ENCODE measurements at places on chromosomes 4 and X.

GRCh38 chr4:78610546-78611214, 59.1 kb downstream of the ANXA3 start:
- H3K4me3 ChIP-seq = no peak overlapping the region
- H3K4me1 ChIP-seq = no peaks in the 10 kb centered on the region
- peaks cover 8% of the 10 kb centered on the region for H3K36me3 ChIP-seq
- H3K27me3 ChIP-seq = no peaks in the 10 kb centered on the region

DNA sequence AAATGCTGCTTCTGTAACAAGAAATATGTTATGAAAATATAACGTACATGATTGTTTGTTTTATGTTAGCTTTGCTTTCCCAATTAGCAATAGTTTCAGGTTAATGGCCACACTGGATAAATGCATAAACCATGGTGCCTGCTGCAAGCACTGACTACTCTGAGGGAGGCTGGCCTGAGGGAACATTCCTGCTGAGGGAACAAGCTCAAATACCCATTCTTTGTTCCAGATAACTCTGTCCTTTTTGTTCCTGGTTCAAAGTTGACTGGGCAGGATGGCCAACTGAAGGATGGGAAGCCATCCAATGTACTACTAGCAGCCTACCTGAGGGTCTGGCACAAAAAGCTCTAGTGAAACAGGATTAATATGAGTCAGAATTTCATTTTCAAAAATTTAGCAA, 37.5 kb downstream of the NUP62CL start:
- no peaks in the 10 kb centered on the region for H3K36me3 ChIP-seq
- no peaks in the 10 kb centered on the region for H3K4me1 ChIP-seq
- H3K4me3 ChIP-seq = no peak overlapping the region
- H3K27ac ChIP-seq = no peak overlapping the region
- no peak for DNase-seq

DNA sequence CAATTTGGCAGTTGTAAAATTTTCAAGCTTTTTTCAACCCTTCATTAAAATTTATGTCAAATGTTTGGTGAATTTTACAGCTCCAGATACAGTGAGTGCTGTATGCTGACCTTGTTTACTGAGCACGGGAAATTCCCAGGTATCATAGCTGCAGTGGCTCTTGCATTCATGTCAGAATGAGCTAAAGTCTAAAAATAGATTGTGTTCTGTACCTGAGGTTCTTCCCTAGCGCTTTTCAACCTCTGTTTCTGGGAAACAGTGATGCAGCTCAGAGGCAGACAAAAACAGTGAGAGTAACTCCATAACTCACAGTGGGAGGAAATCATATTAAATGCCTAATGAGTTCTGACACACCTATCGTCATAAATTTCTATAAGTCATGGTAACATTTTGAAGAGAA, 393.8 kb upstream of the GNPDA2 start:
- DNase-seq = no peak
- no peaks in the 10 kb centered on the region for H3K27me3 ChIP-seq
- no peak overlapping the region for H3K27ac ChIP-seq
- H3K36me3 ChIP-seq = no peaks in the 10 kb centered on the region

- DNase-seq = no peak
- H3K27me3 ChIP-seq = no peaks in the 10 kb centered on the region
- no peaks in the 10 kb centered on the region for H3K36me3 ChIP-seq
- no peaks in the 10 kb centered on the region for H3K4me1 ChIP-seq
- no peak overlapping the region for H3K4me3 ChIP-seq
These were observed 243.9 kb upstream of the SPANXN1 start for GRCh38 chrX:145003443-145003842.

DNA sequence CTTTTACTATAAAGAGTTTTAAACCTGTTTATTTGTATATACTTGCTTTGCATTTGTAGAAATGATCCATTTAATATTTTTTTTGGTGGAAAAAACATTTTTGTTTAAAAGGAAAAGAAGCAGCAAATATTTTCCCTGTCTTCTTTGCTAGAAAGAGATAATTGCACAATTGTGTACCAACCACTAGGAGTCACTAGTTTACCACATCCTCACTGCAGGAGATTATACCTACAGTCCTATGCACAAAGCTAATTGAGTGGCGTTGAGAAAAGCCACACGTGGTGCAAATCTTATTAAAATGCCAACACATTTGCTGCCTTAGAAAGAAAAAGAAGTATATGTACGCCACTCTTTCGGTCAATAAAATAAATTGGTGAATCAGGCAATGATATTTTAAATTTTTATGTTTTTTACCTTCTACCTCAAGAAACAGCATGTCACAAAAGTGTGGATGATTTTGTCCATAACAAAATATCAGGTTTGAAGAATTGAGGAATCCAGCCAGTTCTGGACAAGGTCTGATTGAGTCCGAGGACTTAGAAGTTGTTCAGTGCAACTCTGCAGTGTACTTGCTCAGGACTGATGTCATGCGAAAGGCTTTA, 102.9 kb downstream of the GRXCR1 start:
- DNase-seq = no peak
- H3K4me3 ChIP-seq = no peak overlapping the region
- no peaks in the 10 kb centered on the region for H3K36me3 ChIP-seq
- no peak overlapping the region for H3K27ac ChIP-seq
- H3K4me1 ChIP-seq = no peaks in the 10 kb centered on the region
- no peaks in the 10 kb centered on the region for H3K27me3 ChIP-seq

GRCh38 chrX:4320436-4320947, 607.0 kb upstream of the PRKX start:
- no peaks in the 10 kb centered on the region for H3K36me3 ChIP-seq
- DNase-seq = no peak
- H3K4me1 ChIP-seq = no peaks in the 10 kb centered on the region
- H3K4me3 ChIP-seq = no peak overlapping the region
- H3K27ac ChIP-seq = no peak overlapping the region

DNA sequence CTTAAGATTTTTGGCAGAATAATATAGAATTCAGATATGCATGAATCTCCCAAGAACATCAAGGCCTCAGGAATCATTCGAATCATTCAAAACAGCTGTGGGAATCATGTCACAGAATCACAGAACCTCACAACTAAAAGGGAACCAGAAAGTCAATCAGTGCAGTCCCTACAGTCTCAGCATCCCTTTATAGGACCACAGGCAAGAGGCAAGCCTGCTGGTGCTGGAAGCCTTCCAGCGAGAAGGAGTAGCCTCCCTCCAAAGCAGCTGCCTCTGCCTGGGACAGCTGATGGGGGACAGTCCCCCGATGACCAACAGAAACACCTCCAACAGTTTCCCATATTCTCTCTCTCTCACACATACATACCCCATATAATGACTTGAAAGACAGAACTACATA, 20.7 kb downstream of the QDPR start:
- no peak overlapping the region for H3K27ac ChIP-seq
- no peaks in the 10 kb centered on the region for H3K4me1 ChIP-seq
- no peaks in the 10 kb centered on the region for H3K27me3 ChIP-seq

- H3K4me3 ChIP-seq = no peak overlapping the region
- H3K36me3 ChIP-seq = no peaks in the 10 kb centered on the region
- no peak for DNase-seq
- no peaks in the 10 kb centered on the region for H3K27me3 ChIP-seq
- H3K27ac ChIP-seq = no peak overlapping the region
These were observed 10.0 kb upstream of the PSAPL1 start for GRCh38 chr4:7444731-7445130.

DNA sequence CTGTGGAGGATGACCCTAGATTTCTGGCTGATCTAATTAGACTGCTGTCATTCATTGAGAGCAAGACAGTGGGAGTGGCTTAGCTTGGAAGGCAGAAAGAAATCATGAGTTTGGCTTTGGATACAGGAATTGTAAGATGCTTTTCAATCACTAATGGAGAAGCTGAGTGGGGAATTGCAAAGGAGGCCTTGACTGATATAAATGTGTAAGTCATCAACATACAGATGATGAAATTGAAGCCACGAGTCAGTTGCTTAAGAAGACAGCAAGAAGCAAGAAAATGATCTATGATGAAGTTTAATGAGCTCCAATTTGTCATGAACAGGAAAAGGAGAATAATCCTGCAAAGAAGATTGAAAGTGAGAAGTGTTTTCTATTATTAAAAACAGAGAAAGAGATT, 136.7 kb upstream of the C1QTNF7 start:
- no peaks in the 10 kb centered on the region for H3K4me1 ChIP-seq
- no peaks in the 10 kb centered on the region for H3K27me3 ChIP-seq
- H3K4me3 ChIP-seq = no peak overlapping the region
- no peak overlapping the region for H3K27ac ChIP-seq

GRCh38 chrX:97563531-97564133, 679.9 kb downstream of the RPA4 start:
- peak; percentile 7 for DNase-seq
- no peaks in the 10 kb centered on the region for H3K27me3 ChIP-seq
- no peaks in the 10 kb centered on the region for H3K4me1 ChIP-seq
- H3K27ac ChIP-seq = peak overlapping the region; percentile 23

GRCh38 chr4:151641167-151641566, 119.6 kb downstream of the GATB start:
- H3K36me3 ChIP-seq = no peaks in the 10 kb centered on the region
- no peaks in the 10 kb centered on the region for H3K4me1 ChIP-seq
- no peaks in the 10 kb centered on the region for H3K27me3 ChIP-seq
- H3K4me3 ChIP-seq = no peak overlapping the region
- no peak for DNase-seq
- H3K27ac ChIP-seq = no peak overlapping the region

All from tibial nerve (tissue), 4 donors.